ENCODE measurements at places on chromosomes 4 and X.

GRCh38 chrX:13479452-13479813 lies 90.0 kb upstream of the EGFL6 start:
- no peak for DNase-seq

DNA sequence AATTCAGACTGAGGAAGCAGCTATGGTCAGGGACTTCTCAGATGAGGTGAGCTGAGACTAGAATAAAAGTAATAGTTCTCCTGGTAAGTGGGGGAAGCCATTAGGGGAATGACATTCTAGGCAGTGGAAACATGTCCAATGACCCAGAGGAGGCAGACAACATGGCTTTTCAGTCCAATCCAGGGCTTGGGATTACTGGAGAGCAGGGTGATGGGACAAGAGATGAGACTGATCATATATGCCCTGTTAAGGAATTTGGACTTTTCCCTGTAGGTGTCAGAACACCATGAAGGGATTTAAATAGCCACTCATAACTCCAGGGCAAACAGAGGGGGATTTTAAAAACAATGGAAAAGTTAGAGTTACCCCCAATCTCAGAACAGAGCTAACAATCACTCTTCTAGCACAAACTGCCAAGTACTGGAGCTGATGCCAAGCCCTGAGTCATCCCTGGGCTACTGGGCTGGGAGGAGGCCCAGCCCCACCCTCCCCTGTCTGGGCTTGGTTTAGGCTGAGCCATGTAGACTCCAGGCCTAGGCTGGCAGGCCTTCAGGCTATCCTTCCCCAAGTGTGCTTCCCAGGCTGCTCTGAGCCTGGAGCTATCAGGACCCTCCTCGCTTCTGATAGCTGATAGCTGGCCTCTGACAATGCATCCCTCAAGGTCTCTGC lies 22.7 kb upstream of the MSN start:
- DNase-seq: peak; percentile 5

DNA sequence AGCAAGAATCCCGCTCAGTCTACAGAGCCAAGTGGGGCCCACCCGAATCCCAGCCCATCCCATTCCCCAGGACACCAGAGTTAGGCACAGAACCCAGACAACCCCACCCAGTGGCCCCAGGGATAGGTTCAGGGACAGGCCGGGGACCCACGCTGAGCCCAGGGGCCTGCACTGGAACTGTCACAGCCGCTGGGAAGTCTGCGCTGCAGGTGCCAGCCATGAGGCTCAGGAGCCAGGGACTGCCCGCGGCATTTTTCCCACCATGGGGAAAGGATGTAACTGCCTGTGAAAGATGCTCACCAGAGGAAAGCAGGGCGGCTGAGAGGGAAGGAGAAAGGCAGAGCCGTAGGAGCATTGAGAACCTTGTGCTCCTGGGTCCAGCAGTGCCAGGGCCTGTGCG lies 12.0 kb downstream of the EVC2 start:
- no peak for DNase-seq

- DNase-seq: no peak
Measured at GRCh38 chrX:27445438-27445837, 17.7 kb downstream of the PPP4R3C start.

DNA sequence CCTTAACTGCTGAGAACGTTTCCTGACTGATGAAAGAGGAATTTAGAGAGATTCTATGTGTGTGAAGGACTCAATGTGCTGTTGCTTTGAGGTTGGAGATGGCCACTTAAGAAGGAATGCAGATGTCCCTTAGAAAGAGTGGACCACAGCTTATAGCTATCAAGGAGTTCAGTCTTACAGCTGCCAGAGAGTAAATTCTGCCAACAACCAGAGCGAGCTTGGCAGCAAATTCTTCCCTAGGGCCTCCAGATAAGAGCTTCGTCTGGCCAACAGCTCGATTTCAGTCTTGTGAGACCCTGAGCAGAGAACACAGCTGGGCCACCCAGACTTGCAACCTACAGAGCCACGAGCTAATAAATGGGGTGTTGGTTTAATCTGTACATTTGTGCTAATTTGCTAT lies 21.8 kb downstream of the MID1 start:
- no peak for DNase-seq

GRCh38 chr4:139884438-139884837 lies 218.8 kb downstream of the MGST2 start:
- DNase-seq: no peak

DNA sequence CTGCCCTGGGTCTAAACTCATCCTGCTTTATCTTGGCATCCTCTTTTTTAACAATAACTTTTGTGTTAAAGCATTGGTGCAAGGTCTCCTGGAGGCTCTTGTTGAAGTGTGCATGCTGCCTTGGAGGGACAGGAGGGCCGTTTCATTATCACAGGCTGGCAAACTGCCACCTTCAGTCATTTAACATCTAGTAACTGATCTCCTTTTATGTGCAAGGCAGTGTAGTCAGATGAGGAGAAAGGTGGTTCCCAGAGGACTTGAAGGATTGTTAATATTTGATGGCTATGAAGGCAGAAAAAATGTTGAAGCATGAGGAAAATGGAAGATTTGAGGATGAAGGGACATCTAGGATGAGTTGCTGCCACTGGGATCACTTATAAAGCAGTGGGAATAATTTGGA lies 439.4 kb downstream of the RAPGEF2 start:
- no peak for DNase-seq

DNA sequence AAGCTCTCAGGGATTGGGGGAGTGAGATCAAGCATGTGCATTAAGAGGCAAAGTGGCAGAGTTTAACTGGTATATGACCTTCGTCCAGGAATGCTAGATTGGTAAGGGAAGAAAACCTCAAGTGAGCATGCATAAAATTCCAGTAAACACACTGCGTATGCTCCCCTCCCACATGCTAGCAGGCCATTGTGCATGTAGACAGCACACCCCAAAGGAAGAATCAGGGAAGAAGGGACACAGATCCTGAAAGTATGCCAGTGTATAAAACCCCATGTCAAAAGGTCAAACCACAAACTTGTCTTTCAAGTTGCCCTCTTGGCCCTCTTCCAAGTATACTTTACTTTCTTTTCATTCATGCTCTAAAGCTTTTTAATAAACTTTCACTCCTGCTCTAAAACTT lies 405.2 kb upstream of the CNKSR2 start:
- DNase-seq: no peak

- no peak for DNase-seq
Measured at GRCh38 chr4:142961866-142962265, 115.8 kb upstream of the INPP4B start.

- DNase-seq: no peak
Measured at GRCh38 chrX:14291666-14292500, 237.5 kb upstream of the GLRA2 start.

DNA sequence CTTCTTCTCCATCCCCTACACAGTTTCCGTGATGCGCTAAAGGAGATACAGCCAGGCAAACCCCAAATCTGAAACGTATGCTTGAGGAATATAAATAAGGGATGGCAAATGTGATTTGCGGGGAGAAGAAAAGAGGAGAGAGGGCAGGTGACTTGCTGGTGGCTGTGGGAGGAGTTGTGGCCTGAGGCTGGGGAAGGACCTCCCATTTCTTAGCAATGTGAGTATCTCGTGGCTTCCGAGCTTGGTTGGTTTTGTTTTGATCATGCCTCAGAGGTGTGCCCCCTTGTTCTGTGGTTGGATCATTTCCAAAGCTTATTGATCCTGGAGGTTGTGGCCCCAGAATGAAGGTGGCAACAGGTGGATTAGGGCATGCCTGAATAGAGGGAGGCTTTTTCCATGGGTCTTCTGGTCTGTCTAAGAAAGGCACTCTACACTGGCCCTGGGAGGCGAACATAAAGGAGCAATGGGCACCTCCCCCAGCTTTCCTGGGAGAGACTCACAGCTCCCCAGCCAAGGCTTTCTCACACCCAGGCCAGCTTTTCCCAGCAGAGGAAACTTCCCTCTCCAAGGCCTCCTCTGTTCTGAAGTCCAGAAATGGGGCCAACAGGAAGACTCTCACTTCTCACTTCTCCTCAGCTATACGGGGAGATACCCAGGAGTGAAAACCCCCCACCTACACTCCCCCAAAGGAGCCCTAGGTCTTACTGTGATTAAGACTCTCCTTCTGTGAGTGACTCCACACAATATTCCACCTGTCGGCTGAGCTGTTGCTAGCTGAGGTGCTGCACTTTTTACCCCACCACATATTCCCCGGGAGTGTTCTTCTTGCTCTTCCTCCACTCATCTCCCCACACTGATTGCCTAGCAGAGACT lies 40.0 kb downstream of the C4orf51 start:
- no peak for DNase-seq

- DNase-seq: no peak
Measured at GRCh38 chrX:1582686-1583437, 8.5 kb upstream of the AKAP17A start.

GRCh38 chr4:61996943-61997342 lies 796.8 kb downstream of the ADGRL3 start:
- DNase-seq: no peak

DNA sequence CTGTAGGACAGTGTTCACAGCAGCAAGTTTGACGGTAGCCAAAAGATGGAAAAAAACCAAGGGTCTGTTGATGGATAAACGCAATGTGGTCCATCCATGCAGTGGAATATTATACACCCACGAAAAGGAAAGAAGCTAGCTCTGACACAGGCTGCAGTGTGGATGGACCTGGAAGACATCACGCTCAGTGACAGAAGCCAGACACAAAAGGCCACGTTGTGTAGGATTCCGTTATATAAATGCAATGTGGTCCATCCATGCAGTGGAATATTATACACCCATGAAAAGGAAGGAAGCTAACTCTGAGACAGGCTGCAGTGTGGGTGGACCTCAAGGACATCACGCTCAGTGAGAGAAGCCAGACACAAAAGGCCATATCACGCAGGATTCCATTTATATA lies 105.5 kb upstream of the SHOX start:
- no peak for DNase-seq

GRCh38 chrX:114650351-114650750 lies 66.5 kb downstream of the HTR2C start:
- DNase-seq: no peak

DNA sequence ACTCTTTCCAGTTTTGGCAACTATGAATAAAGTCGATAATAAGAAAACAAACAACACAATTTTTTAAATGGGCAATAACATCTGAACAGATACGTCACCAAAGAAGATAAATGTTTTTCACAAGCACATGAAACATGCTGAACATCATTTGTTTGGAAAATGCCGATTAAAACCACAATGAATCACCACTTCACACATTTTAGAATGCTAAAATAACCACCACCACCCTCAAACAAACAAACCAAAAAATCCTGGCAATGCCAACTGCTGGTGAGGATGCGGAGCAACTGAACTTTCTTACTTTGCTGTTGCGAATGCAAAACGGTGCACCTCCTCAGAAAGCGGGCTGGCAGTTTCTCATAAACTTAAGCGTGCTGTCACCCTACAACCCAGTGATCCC lies 115.9 kb downstream of the NSUN7 start:
- no peak for DNase-seq

GRCh38 chr4:38703635-38704034 lies 39.6 kb downstream of the KLF3 start:
- no peak for DNase-seq

DNA sequence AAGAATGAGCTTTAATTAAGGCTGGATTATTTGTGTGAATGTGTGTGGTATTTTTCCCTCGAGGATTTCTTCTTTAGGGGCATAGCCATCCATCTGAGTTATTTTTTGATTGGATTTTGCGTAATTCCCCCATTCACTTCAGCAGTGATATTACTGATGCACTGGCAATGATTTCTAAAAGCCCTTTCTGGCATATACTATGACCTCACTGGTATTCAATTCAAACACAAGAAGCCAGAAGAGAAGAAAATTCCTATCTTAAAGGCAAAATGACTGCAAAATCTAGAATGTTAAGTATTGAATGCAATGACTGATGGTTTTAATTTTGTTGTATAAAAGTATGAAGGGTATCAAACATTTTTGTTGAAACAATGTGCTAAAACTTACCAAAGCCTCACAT lies 71.1 kb upstream of the DDIT4L start:
- DNase-seq: no peak

DNA sequence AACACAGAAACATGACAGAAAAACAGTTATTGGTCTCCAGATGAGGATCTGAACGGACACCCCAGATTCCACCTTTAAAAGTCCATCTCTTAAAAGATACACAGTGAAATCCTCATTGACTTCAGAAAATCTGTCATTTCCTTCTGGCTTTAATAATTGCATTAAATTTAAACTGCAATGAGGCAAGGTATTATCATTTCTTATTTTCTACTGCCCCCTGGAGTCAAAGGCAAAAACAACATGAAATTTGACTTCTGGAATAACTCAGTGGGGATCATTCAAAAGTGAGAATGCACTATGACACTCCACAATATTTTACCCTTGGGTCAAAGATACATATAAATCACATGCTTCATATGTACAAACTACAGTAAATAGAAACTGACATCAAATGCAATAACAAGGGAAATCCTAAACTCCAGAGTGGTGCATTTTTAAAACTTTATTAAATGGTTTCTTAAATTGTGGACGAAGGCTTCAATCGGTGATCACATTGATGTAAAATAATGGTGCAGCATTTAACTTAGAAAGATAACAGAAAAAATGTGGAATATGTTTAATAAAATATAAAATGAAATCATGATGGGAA lies 56.4 kb upstream of the SPANXN1 start:
- peak; percentile 28 for DNase-seq

- DNase-seq: no peak
Measured at GRCh38 chrX:47164420-47164819, 19.4 kb downstream of the RBM10 start.

DNA sequence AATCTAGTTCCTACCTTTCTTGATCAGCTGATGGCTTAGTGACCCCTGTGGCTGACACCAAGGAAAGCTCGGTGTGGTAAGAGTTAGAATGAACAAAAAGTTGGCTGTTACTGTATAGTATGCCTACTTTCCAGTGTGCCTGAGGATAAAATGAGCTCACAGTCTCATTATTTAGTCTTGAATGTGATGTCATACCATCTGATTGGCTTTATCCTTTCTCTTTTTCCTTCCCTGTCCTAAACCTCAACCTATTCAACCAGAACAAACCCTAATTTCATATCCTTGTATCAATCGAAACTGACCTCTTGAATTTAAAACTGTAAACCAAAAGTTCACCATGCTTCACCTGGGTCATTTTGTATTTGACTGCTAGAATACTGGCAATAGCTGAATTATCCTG lies 156.4 kb downstream of the PPARGC1A start:
- DNase-seq: no peak
